ENCODE measurements at places on chromosomes 2 and 18.

DNA sequence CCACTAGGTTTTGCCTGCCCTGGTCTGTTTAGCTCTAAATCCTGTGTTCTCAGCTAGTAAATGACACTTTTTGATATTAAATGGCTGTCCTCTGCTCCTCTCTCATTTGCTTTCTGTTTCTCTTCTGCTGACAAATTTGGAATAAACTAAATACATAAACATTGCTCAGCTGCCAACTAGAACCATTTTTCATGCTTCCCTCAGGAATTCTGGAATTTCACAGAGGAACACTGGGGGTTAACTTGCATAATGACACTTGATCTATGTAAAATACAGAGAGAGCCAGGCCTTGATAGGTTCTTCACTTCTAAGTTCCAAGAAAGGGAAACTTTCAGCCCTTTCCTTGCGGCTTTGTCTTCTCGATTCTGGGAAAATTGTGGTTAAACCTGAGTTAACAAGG is 450.6 kb upstream of the ST6GAL2 start:
- DNase-seq: no peak

DNA sequence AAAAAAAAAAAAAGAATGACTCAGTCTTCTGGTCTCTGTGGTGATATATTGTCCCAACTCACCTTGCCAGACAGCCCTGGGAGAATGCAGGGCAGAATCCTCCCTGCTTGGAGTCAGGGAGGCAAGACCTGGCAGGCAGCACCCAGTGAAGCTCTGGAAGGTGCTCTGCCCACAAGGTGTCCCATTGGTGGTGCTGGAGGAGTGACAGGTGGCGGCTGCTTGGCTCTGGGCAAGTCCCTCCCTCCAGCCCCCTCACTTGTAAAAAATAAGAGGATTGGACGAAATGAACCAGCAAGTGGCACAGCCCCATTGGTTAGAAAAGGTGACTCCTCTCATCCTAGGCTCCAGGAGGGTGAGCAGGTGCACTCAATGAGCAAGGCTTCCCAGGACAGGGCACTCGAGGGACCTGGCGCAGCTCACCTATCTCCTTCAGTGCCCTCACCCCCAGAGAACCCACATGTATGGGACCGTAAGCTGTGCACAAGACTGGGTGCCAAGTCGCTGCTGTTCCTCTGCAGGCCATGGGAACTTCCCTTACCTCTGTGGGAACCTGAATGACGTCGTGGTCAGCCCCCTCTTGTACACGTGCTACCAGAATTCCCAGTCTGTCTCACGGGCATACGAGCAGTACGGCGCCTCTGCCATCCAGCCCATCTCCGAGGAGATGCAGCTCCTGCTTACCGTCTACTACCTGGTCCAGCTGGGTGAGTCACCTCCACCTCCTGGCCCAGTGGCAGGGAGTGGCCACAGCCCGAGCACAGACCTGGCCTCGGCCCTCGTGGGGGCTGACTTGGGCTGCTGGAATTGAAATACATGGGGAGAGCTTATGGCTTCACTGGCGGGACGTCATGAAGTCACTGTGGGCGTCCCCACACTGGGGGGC is 54.6 kb downstream of the GREB1 start:
- peak; percentile 47 for DNase-seq

DNA sequence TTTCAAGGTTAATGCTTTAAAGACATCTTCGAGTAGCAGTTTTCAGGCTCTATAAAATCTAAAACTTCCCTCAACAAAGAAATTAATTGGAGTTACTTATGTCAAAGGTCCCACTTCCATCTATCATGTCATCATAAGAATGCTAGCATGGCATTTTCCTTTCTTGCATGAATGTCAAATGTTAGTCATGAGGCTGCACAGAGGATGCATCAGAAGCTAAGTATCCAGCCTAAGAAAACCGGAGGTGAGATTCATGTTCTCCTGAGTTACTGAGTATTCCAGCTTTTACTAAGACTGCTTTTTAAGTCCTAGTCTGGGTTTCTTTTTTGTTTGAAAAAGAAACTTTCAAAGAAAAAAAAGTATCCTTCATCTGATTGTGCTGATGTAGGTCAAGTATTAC is 130.6 kb upstream of the CDH19 start:
- no peak for DNase-seq

DNA sequence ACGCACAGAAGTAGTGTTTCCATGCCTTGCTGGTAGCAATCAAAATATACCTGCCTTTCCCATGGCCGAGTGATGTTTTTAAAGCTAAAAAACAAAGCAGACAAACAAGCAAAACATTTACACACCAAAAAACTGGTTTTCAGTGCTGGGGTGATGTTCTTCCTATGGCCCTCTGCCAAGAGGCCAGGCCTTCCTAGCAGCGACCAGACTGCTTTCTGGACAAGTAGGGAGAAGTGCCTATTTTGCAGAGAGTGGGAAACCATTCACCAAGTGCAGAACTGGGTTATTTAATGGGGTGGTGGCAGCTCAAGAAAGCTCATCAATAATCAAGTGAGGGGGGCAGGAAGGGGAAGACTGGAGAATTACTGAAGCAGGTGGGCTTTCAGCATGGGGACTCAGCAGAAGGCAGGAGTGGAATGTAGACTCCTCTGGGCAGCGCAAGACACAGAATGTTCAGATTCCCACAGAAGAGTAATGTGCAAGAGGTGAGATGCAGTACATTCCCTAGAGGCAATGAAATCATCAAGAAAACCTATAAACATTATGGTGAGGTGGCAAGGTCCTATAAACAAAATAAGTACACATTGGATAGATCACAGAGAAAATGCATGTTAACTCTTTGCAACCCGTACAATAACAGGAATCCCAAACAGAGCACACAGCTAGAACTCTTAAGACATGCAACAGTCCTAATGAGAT is 44.0 kb downstream of the CPO start:
- no peak for DNase-seq

- no peak for DNase-seq
Measured at GRCh38 chr2:5235701-5236100, 456.5 kb upstream of the SOX11 start.

- no peak for DNase-seq
Measured at GRCh38 chr2:79393107-79393685, 119.7 kb upstream of the CTNNA2 start.

GRCh38 chr2:230721712-230722111 is 9.1 kb downstream of the CAB39 start:
- no peak for DNase-seq

Data from NCI-H2171 treated with DMSO at 0.1 percent for 48 hours (cell line).